ENCODE measurements at places on chromosomes 7 and 10. TPM values are rescaled to one million over a fixed set of nuclear protein-coding genes. Genes with fewer than 3 reads are reported as not detected.

The TAS2R41 gene
- not detected for polyA plus RNA-seq

DNA sequence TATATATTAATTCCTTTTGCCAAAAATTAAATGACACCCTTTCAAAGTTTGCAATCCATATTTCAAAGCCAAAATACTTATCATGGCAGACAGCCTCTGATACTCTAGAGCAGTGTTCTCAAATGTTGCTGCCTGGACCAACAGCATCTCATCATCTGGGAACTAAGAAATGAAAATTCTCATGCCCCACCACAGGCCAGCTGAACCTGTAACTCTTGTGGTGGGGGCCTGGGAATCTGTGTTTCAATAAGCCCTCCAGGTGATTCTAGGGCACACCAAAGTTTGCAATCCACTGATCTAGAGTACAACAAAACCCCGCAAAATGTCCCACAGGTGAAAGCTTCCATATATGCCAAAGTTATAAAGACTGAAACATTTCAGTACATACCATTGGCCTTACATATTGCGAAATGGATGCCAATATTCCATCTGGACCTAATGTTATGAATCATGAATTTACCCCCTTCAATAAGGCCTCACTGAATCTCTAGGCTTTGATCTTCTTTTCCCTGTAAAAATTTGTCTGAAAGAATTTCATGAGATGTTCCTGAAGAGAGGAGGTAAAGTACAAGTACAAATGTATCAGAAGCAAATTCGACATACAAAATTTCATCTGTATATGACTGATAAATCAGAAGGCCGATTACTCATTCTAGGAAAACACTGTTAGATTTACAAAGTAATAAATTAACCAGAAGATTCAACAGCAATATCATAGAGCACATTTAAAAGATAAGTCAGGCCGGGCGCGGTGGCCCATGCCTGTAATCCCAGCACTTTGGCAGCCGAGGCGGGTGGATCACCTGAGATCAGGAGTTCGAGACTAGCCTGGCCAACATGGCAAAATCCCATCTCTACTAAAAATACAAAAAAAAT lies 25.3 kb upstream of the EPC1 start:
- DNase-seq, result no peak

- no peak for DNase-seq
Measured at GRCh38 chr10:119419931-119420330, 122.6 kb downstream of the RGS10 start.

DNA sequence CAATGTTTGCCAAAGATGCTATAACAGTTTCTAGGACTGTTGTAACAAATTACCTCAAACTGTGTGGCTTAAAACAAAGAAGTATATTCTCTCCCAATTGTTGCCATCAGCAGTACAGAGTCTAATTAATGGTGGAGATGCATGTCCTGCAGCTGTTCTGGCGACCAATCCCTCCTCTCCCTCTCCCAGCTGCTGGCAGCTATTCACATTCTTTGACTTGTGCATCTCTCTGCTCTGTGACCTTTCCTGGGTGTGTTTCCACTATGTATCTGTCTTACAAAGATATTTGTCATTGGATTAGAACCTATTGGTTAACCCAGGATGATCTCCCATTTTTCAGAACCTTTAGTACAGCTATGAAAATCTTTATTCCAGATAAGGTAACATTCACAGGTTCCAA lies 561.7 kb upstream of the POM121L12 start:
- DNase-seq, result no peak

All from renal cortex interstitium (tissue), 15 donors.